Effector memory CD4-positive, alpha-beta T cell (primary cell): ENCODE measurements at places on chromosomes 3 and 15.

GRCh38 chr3:18892047-18892446 is 256.3 kb upstream of the KCNH8 start:
- DNase-seq, result no peak

DNA sequence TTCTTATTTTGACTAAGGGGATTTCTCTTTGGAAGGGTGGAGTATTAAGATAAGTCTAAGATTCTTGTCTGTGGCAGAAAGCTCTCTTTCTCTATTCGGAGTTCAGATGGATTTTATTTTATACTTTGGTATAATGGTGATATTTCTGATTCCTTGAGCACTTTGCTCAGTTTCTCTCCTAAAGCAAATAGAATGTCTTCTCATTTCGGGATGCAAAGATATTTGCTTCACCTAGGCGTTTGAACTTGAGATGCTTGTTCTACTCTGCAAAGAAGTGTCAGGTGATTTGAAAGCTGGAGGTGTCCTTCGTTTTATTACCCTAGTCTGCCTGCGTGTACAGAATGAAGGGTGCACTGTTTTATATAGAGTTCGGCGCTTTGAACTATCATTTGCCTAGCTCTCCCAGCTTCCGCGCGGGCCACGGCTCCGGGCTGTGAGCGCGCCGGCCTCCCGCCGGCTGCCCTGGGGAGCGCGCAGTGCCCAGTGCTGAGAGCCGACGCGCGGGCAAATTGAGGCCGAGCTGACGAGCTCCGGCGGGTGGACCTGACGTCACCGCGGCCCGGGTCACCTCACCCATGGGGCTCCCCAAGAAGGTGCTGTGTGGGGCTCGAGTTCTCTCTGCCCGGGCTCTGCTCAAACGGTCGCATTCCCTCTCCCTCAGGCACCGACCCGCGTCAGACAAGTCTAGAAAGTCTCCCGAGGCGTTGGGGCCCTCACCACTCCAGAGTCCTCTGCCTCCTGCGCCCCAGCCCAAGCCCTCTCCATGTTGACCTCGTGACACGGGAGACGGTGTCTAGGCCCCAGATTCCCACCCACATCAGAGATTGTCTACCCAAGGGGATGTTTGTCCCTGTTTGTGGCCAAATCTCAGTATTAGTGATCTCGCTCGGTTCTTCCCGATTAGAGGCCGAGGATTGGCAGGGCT is 7.5 kb downstream of the SOX2 start:
- no peak for DNase-seq

GRCh38 chr3:66423791-66424190 is 77.0 kb downstream of the LRIG1 start:
- no peak for DNase-seq

DNA sequence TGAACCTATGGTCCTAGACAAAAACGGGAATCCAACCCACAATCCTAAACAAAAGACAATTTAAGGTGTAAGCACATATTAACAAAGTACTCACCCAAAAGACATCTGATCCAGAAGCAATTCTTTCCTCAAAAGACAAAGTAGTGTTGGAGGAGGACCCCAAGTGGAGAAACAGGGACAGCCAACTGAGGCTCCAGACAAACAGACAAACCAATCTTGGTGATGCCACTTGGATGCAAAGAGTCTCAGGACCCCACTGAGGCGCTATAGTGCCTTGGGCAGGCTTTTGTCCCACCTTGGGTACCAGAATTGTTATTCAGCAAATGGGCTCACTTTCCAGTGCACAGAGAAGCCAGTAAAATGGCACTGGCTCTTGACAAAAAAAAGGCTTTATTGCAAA is 613.8 kb downstream of the DIPK2A start:
- DNase-seq, result no peak

GRCh38 chr3:102000620-102001209 is 151.4 kb downstream of the NFKBIZ start:
- DNase-seq, result no peak

GRCh38 chr3:175179055-175179454 is 319.9 kb downstream of the NAALADL2 start:
- DNase-seq, result no peak

GRCh38 chr3:63343674-63344073 is 65.6 kb downstream of the SYNPR start:
- DNase-seq, result no peak

DNA sequence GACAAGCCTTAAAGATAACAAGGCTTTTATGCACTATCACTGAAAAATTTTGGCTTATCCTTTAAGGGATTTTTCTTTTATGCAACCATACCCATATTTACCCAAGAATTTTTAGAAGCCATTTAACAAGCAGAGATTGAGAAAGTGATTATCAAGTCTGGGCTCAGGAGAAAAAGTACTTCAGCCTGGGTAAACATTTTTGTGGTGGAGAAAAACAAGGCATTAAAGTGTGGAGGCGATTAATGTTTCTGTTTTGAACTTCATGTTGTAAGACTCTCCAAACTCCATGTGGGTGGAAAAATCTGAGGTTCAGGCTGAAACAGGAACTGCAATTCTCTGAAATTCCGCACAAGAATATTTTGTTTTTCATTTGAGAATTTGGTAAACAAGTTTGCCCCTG is 260.4 kb upstream of the KCNMB2 start:
- no peak for DNase-seq

GRCh38 chr3:122230174-122230573 is 46.7 kb downstream of the CASR start:
- DNase-seq, result no peak

GRCh38 chr3:40229386-40229785 is 80.1 kb upstream of the EIF1B start:
- no peak for DNase-seq

- DNase-seq, result no peak
Observed at GRCh38 chr3:127431066-127431465, 143.2 kb upstream of the PRR20G start.

GRCh38 chr3:185549122-185549521 is 3.3 kb downstream of the LIPH start:
- DNase-seq, result no peak

DNA sequence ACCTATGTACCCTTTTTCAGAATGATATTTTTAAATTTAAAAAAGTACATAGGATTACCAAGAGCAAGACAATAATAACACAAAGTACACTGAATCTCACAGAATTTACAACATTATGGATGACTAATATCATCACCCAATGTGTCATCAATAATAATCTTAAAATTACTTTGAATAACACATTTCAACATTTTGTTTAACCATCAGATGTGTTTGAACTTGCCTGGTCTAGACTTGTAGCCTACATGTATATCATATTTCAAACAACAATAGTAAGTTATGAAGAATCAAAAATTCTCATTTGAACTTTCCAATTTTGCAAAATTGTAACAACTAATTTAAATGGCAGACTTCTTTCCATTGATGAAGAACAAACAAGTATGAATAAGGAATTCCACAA is 15.1 kb downstream of the LRRC3B start:
- no peak for DNase-seq

GRCh38 chr15:48481802-48482201 is 150.6 kb downstream of the DUT start:
- DNase-seq, result no peak

DNA sequence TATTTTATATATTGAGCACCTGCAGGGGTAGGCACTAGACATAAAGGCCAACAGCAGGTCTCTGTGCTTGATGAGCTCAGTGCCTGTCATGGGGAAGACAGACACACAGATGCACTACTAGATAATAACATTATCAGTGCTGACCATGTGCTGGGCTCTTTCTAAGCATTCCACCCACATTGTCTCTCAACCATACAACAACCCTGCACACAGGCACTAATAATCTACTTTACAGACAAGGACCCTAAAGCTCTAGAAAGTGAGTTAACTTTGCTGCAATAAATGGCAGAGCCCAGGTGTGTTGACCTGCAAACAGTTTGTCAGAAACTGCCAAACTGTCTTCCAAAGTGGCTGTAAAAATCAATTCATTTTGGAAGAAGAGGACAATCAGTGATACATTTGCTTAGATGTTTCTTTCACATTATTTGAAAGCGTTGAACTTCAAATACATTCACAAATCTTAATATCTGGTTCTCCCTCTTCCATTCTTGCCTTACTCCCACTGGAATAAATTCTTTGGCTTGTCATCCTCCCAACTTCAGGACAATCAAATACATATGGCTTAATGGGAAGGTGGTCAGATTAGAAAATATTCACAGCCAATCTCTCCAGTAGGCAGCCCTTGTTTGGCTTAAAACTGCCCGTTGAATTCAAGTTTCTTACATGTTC is 11.0 kb upstream of the PP2D1 start:
- DNase-seq, result no peak

- DNase-seq, result no peak
Observed at GRCh38 chr3:105686278-105686897, 182.4 kb downstream of the CBLB start.

GRCh38 chr3:93843981-93844380 is 129.7 kb downstream of the PROS1 start:
- no peak for DNase-seq

DNA sequence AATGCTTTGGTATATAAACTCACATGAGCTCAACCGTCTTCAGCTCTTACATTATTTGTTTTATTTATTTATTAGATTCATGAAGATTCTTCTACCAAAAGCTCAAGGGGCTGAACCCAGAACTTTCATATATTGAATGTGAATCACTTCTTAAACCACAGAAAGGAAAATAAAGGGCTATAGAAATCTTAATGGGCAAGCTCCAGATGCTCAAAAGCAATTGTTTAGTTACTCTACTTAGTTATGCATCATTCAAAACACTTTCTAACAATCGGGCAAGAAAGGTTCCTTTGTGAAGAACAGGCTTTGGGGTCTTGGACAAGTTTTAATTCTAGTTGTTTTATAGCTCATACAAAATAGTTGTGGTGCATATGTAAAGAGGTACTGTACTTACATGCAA is 380.2 kb downstream of the TIGIT start:
- no peak for DNase-seq

DNA sequence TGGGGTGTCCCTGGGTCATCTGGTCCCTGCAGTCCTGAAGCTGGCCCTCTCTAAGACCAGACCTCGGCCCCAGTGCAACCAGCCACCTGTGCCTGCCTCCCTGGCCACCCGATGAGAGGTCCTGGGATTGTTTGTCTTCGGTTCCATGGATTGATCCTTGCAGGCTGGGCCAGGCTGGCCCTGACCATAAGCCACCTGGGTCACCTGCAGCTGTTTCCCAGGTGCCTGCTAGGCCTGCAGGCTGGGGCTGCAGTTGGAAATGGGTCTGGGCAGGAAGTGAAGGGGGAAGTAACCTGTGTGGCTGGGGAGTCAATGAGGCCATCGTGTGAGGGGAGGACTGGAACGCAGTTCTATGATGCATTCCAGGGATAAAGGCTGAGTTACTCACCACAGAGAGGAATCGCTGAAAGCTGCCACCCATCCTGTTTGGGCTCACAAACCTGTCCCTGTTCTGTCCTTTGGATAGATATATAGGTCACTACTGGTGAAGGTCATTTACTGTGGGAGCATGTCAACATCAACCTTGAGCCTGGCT is 30.9 kb upstream of the VPS8 start:
- DNase-seq, result no peak

GRCh38 chr3:12764171-12764776 is 5.2 kb upstream of the TMEM40 start:
- no peak for DNase-seq

DNA sequence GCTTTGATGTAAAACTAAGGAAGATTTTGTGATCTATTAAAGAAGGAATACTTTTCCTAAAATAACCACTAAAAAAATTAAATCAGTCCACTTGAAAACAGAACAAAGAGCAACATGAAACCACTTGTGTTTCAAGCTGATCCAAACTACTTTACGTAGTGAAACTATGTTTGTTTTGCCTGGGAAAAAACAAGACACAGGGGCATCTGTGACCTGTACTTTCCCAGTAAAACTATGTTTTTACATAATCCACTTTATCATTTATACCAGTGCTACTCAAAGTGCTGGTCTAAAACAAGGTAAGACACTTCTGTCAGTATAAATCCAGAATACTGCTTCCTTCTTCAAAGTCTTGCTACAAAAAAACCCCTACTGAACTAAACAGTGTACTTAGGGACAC is 56.7 kb downstream of the SPG11 start:
- DNase-seq, result no peak

DNA sequence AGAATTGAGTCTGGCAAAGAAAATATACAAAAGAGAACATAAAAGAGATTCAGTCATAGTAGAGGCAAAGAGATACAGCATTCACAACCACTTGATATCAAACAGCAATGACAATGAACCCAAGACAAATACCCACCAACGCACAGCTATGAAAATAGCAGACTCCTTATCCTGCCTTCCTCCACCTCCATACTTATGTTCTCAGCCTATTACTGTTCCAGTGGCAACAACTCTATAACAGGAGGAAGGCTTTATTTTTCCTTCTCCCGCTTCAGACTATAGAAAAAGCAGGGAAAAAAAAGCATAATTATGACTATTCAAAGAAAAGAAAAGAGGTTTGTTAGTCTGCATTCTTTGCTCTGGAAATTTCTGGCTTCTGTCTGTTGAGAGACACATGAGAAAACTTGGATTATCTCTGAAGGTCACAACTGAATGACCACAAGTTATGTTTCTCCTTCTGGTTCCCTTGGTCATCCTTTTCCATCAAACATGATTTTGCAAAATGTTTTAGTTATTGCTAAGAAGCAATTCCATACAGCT is 81.2 kb upstream of the PLXND1 start:
- DNase-seq, result no peak

DNA sequence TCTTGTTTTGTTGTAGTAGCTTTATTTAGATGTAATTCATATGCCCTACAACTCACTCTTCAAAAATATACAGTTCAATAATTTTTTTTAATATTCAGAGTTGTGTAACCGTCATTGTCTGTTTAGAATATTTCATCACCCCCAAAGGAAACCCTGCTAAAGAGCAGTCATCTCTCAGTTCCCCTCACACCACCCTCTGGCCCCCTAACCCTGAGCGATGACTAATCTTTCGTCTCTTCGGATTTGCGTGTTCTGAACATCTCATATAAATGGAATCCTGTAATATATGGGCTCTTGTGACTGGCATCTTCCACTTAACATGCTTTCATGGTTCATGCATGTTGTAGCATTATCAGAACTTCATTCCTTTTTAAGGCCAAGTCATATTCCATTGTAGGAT is 183.8 kb downstream of the ATG7 start:
- no peak for DNase-seq

GRCh38 chr15:39598958-39599845 is 18.3 kb downstream of the THBS1 start:
- DNase-seq, result no peak

DNA sequence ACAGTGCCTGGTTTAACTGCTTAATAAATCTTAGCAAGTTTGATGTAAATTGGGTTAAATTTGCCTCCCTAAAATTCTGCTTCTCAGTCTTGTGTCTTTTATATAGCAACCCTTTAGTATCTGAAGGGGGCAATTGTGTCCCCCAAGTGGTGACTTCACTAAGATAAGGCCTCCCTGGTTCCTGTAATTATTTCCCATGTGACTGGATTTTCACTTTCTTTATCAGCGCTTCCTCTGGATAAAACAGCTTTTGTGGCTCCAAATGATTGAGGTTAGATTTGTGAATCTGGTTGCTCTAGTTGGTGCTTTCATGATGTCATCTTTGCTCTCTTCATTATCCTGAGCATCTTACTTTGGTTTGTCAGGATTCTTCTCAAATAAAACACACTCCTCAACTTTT is 334.3 kb upstream of the CTDSPL start:
- no peak for DNase-seq
